ENCODE measurements at places on chromosomes 11 and 22.

DNA sequence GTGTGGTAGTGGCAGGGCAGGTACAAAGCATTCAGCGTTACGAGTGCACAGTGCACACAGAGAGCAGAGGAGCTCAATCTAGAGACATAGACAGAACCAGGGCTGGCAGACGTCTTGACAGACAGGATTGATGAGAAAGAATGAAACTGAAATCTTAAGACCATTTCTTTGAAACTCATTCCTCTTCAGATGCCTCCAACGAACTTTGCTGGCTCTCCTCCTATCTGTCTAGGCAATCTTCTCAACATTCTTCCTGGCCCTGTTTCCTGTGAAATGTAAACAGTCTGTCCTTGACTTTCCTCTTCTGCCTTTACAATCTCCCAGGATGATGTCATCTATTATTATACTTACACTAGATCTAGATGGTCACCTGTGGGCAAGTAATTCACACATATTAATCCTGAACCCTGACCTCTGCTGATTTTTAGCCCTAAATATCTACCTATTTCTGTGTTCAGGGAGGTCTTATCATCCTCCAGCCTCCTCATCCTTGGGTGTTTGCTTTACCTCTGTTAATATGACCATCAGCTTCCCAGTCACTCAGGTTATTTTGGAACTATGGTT lies 119.5 kb downstream of the ENTHD1 start:
- no peak for DNase-seq

- DNase-seq: no peak
Measured at GRCh38 chr11:85795712-85796487, 15.0 kb downstream of the SYTL2 start.

GRCh38 chr11:111748035-111748804 lies 18.0 kb downstream of the PPP2R1B start:
- no peak for DNase-seq

DNA sequence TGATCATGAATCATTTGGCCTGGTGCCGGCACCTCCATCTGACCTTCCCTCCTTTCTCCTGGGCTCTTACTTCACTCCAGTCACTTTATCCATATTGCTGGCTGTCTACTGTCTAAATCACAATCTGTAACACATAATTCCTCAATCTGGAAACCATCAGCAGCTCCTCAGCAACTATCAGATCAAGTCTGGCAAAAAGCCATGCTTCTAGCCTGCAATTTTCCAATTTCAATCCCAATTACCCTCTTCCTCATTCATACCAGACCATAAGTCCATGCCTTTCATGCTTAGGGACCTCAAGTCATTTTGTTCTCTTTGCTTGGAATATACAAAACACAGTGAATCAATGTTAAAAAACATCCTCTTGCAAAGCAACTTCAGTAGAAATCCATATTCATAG lies 882.8 kb upstream of the ANO3 start:
- no peak for DNase-seq

GRCh38 chr11:111000400-111001080 lies 245.0 kb upstream of the POU2AF2 start:
- no peak for DNase-seq

Data from stimulated activated CD4-positive, alpha-beta T cell treated with anti-CD3 and anti-CD28 coated beads, Interleukin-1b, Interleukin-23, amount 100 ng/mL, for 1 hour (primary cell).